ENCODE measurements at places on chromosomes 5 and 9. TPM values are rescaled to one million over a fixed set of nuclear protein-coding genes. Genes with fewer than 3 reads are reported as not detected.

Gene ADGRD2
- total RNA-seq, result not detected

GRCh38 chr9:89442981-89443814, 54.7 kb downstream of the SEMA4D start:
- no peaks in the 10 kb centered on the region for H3K4me1 ChIP-seq
- H3K27me3 ChIP-seq, result peaks cover 26% of the 10 kb centered on the region
- no peaks in the 10 kb centered on the region for H3K36me3 ChIP-seq
- H3K4me3 ChIP-seq, result no peak overlapping the region
- DNase-seq, result no peak
- no peak overlapping the region for H3K27ac ChIP-seq

- peak overlapping the region; percentile 86 for H3K4me3 ChIP-seq
- peaks cover 5% of the 10 kb centered on the region for H3K36me3 ChIP-seq
- peak overlapping the region; percentile 95 for H3K27ac ChIP-seq
- no peaks in the 10 kb centered on the region for H3K27me3 ChIP-seq
- DNase-seq, result no peak
- peaks cover 45% of the 10 kb centered on the region for H3K4me1 ChIP-seq
Measured at GRCh38 chr5:180495292-180495691, 1.1 kb downstream of the CNOT6 start.

- no peak overlapping the region for H3K4me3 ChIP-seq
- no peak overlapping the region for H3K27ac ChIP-seq
- peaks cover 47% of the 10 kb centered on the region for H3K36me3 ChIP-seq
- peaks cover 5% of the 10 kb centered on the region for H3K4me1 ChIP-seq
- no peak for DNase-seq
Measured at GRCh38 chr5:141559461-141559860, 59.3 kb downstream of the DIAPH1 start.

DNA sequence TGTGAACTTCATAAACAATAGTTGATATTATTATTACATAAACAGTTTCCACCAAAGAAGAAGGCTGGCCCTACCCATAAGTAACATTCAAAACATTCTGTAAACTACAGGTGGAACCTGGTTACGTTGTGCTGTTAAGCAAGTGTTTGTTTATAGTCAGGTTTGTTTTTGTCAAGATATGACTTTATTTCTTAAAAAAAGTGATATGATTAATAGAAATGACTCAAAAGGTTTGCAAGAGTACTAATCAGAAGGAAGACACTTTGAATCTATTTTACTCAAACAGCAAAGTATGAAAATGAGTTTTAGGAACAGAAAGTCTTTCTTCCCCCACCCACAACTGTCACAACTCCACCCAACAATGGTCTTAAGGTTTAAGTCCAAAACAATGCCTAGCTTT, 220.8 kb downstream of the PLK2 start:
- H3K36me3 ChIP-seq, result no peaks in the 10 kb centered on the region
- H3K27ac ChIP-seq, result no peak overlapping the region
- H3K4me3 ChIP-seq, result no peak overlapping the region
- no peaks in the 10 kb centered on the region for H3K27me3 ChIP-seq
- H3K4me1 ChIP-seq, result no peaks in the 10 kb centered on the region
